SJSA1 (cell line): ENCODE measurements at places on chromosomes 6 and 20. TPM values are rescaled to one million over a fixed set of nuclear protein-coding genes. Genes with fewer than 3 reads are reported as not detected.

Gene MEI4
- not detected in 2 replicates for total RNA-seq

DNA sequence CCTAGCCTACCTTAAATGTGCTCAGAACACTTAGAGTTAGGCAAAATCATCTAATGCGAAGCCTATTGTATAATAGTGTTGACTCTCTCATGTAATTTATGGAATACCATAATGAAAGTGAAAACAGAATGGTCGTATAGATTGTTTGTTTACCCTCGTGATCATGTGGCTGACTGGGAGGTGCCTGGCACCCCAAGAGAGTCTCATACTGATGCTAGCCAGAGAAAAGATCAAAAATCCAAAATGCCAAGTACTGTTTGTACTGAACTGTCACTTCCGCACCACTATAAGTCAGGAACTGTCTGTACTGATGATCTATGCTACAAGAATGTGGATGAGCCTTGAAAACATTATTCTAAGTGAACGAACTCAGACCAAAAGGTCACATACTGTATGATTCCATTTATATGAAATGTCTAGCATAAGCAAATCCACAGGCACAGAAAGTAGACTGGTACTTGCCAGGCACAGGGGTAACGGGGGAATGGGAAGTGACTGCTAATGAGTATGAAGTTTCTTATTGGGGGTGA, 22.4 kb downstream of the ZMYND8 start:
- H3K4me1 ChIP-seq: peaks cover 53% of the 10 kb centered on the region
- peak; percentile 92 for DNase-seq
- H3K27ac ChIP-seq: peak overlapping the region; percentile 94
- no peaks in the 10 kb centered on the region for H3K27me3 ChIP-seq
- H3K36me3 ChIP-seq: peaks cover 20% of the 10 kb centered on the region

GRCh38 chr20:34249291-34249690, 8.1 kb downstream of the ASIP start:
- DNase-seq: no peak
- H3K4me1 ChIP-seq: peaks cover 4% of the 10 kb centered on the region
- no peak overlapping the region for H3K4me3 ChIP-seq
- no peaks in the 10 kb centered on the region for H3K36me3 ChIP-seq
- no peaks in the 10 kb centered on the region for H3K27me3 ChIP-seq

- no peaks in the 10 kb centered on the region for H3K27me3 ChIP-seq
- H3K4me3 ChIP-seq: no peak overlapping the region
- no peak overlapping the region for H3K27ac ChIP-seq
- peaks cover 28% of the 10 kb centered on the region for H3K4me1 ChIP-seq
- DNase-seq: no peak
Observed at GRCh38 chr20:10318291-10319024, 99.8 kb downstream of the SNAP25 start.

Gene NKX2-2
- total RNA-seq: 5.7 and 19.8 TPM in 2 replicates

Gene PARD6B
- total RNA-seq: 1.8 and 2.8 TPM in 2 replicates

DNA sequence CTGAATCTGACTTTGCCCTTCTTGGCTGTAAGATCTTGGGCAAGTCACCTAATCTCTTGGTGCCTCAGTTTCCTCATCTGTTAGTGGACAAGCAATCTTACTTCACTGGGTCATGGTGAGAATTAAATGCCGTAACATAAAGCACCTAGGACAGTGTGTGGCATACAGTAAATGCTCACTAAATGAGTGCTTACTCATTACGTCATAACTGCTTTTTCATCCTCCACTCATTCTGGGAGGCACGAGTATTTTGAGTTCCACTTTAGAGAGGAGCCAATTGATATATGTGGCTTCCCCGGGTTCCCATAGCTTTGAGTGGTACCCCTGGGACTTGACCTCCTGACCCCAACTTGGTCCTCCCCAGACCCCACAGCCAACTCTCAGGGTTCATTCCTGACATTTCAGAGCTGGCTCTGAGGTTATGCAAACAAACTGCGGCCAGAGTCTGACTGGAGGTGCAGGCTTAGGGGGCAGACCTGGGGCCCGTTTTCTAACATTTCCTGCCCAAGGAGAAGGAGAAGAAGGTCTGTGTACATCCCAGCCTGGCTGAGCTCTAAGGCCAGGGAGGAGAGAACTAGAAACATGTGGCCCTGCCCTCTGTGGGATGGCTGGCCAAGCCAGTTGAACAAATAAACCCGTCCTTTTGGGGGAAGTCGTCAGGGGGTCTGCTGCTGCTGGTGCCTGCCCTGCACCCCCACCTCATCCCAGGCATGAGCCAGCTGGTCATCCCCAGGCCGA, 5.8 kb downstream of the ANGPT4 start:
- no peak overlapping the region for H3K4me3 ChIP-seq
- H3K27ac ChIP-seq: no peak overlapping the region
- H3K4me1 ChIP-seq: no peaks in the 10 kb centered on the region
- no peak for DNase-seq
- H3K36me3 ChIP-seq: no peaks in the 10 kb centered on the region
- H3K27me3 ChIP-seq: peaks cover 14% of the 10 kb centered on the region

DNA sequence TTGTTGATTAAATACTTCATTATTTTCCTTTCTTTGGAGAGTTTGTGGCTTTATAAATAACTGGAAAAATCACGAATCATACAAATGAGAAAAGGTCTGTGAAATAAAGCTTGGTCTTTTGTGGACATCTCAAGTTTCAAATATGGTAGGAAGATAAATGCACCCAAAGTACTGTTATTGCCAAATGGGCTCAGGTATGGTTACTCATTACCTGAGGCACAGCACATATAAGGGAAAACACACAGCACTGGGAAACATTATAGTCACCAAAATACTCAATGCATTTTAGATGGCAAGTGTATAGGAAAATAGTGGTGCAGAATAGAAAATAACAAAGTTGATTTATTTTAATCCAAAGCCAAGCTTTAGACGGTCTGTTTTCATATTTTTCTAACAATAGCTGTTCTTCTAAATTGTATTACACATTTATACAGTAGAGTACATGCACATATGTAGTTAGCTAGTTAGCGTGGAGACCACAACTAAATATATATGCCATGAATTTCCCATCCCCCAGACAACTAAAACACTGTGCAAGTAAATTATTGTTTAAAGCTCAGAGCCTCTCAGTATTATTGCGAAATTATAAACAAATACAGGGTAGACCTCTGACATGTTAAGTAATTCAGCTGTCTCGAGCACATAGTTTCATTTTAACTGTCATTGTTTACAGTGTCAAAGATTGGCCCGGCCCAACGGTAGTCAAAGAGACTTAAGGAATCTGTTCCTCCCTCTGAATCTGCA, 336.0 kb downstream of the SYNE1 start:
- H3K27ac ChIP-seq: peak overlapping the region; percentile 35
- H3K27me3 ChIP-seq: no peaks in the 10 kb centered on the region
- H3K36me3 ChIP-seq: no peaks in the 10 kb centered on the region; the same call in 1 of the 2 replicates
- peak overlapping the region; percentile 53 for H3K4me3 ChIP-seq
- no peak for DNase-seq

GRCh38 chr6:157358287-157358686, 22.7 kb upstream of the ZDHHC14 start:
- no peak for DNase-seq
- no peak overlapping the region for H3K27ac ChIP-seq
- no peak overlapping the region for H3K4me3 ChIP-seq
- no peaks in the 10 kb centered on the region for H3K36me3 ChIP-seq

DNA sequence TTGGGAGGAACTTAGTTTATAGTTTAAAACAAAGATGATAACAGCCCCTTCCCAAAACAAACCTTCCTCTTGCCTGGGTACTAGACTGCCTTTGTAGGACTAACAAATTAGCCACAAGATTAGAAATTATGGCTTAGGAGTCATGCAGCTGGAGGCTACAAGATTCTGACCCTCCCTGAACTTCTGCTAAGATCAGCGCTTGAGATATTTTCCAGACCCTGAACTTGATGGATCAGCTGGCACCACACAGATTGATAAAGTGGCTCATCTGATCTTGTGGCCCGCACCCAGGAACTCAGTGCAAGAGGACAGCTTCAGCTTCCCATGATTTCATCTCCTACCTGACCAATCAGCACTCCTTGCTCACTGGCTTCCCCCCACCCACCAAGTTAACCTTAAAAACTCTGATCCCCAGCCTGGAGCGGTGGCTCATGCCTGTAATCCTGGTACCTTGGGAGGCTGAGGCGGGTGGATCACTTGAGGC, 5.9 kb upstream of the SERINC3 start:
- DNase-seq: no peak
- no peaks in the 10 kb centered on the region for H3K27me3 ChIP-seq
- no peaks in the 10 kb centered on the region for H3K36me3 ChIP-seq
- H3K4me1 ChIP-seq: peaks cover 47% of the 10 kb centered on the region
- H3K27ac ChIP-seq: no peak overlapping the region

DNA sequence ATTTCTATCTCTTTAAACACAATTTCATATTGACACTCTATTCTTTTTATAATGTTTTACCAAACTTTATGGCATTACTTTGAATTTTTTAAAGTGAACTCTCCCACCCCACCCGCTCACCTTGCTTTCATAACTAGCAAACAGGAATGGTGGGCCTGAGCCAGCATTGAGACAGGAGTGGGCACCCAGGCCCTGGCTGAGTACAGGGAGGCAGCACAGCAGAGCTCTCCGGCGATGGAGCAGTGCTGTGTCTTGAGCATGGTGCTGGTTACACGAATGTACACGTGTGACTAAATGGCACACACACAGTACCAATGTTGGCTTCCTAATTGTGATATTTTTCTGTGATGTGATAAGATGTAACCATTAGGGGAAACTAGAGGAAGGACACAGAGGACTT, 4.5 kb downstream of the CST11 start:
- H3K4me1 ChIP-seq: peaks cover 9% of the 10 kb centered on the region
- H3K36me3 ChIP-seq: no peaks in the 10 kb centered on the region
- H3K27ac ChIP-seq: no peak overlapping the region
- DNase-seq: no peak

- no peak overlapping the region for H3K27ac ChIP-seq
- no peak overlapping the region for H3K4me3 ChIP-seq
- DNase-seq: no peak
Observed at GRCh38 chr20:19588732-19589131, 169.3 kb upstream of the RIN2 start.

Gene GJA1
- total RNA-seq: 103 and 164 TPM in 2 replicates

Gene KIZ
- 13.2 and 32.0 TPM in 2 replicates for total RNA-seq

- no peak overlapping the region for H3K27ac ChIP-seq
- no peak for DNase-seq
- no peaks in the 10 kb centered on the region for H3K36me3 ChIP-seq
- H3K27me3 ChIP-seq: no peaks in the 10 kb centered on the region
- no peaks in the 10 kb centered on the region for H3K4me1 ChIP-seq
Observed at GRCh38 chr6:36805096-36805797, 34.0 kb downstream of the CPNE5 start.

GRCh38 chr20:45611054-45611453, 18.5 kb upstream of the WFDC10A start:
- H3K27ac ChIP-seq: no peak overlapping the region
- H3K4me3 ChIP-seq: no peak overlapping the region
- peaks cover 6% of the 10 kb centered on the region; the same call in 1 of the 2 replicates for H3K27me3 ChIP-seq
- H3K36me3 ChIP-seq: no peaks in the 10 kb centered on the region

- DNase-seq: no peak
- H3K27ac ChIP-seq: no peak overlapping the region
- no peaks in the 10 kb centered on the region for H3K4me1 ChIP-seq
Observed at GRCh38 chr6:168342636-168343035, 23.1 kb upstream of the DACT2 start.

Gene BFSP1
- total RNA-seq: 8.0 and 9.4 TPM in 2 replicates

GRCh38 chr6:167046861-167047495, 47.8 kb downstream of the CEP43 start:
- H3K27ac ChIP-seq: no peak overlapping the region
- H3K4me3 ChIP-seq: no peak overlapping the region
- H3K36me3 ChIP-seq: no peaks in the 10 kb centered on the region; the same call in none of the 2 replicates
- H3K4me1 ChIP-seq: no peaks in the 10 kb centered on the region
- no peaks in the 10 kb centered on the region for H3K27me3 ChIP-seq

Gene KIF25
- not detected in 2 replicates for total RNA-seq

DNA sequence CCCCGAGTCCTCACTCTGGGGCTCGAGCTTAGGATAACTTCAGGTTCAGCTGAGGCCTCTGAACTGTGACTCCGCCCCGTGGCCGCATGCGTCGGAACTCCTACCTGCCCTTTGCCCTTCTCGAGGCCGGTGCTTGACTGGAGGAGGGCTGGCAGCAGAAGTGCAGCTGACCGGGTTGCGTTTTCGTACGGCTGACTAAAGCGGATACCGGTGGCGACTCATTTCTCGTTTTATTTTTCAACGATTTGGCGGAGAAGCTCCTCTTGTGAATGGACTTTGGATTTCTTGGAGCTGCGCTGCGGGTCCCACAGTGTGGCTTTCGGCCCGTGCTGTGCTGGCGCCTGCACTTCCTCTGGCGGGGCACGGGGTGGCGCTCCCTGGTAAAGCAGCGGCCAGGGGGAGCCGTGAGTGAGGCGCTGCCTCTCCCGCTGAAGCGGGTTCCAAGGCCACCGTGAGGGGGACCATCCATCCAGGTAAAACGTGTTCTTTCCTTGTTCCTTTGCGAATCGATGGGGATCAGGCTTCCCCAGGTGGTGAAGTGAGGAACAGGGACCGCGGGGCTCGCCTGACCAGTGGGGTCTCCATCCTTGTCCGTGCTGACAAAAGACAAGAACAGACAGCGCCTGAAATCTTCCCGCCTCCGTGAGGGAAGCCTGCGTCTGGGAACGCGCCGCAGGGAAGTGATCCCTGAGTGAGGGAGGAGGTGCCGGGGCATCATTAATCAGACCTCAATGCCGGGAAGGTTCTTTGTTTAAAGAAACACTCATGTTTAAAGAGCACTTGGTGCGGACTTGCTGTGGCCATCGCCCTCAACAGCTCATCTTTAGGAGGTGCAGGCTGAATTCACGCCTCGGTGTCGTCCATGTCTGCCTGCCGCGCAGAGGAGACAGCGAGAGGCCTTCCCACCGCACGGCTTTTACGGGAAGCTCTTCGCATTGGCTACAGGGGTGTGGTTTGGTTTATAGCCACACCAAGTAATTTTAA, 38.8 kb downstream of the ERMARD start:
- no peak overlapping the region for H3K27ac ChIP-seq
- peaks cover 13% of the 10 kb centered on the region for H3K4me1 ChIP-seq
- peaks cover 20% of the 10 kb centered on the region for H3K27me3 ChIP-seq
- no peaks in the 10 kb centered on the region for H3K36me3 ChIP-seq
- H3K4me3 ChIP-seq: peak overlapping the region; percentile 11; the same call in 1 of the 2 replicates

Gene GFRA4
- total RNA-seq: not detected in 2 replicates

DNA sequence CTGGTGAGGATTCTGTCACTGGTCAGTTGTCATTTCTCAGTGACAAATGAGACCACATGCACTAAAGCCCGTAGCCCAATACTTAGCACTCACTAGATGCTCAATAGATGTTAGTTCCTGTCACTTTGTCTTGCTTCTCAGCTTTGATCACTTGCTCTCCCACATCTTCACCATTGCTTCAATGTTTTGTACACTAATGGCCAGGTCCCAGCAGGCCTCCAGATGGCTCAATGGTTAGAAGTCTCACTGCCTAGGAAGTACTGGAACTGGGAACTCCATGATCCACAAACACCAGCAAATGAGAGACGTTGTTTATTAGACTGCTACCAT, 502.8 kb upstream of the JARID2 start:
- no peaks in the 10 kb centered on the region for H3K27me3 ChIP-seq
- peak overlapping the region; percentile 100 for H3K27ac ChIP-seq
- no peaks in the 10 kb centered on the region for H3K36me3 ChIP-seq
